Body of pancreas (tissue), 4 donors: ENCODE measurements at places on chromosomes 13 and 19. TPM values are rescaled to one million over a fixed set of nuclear protein-coding genes. Genes with fewer than 3 reads are reported as not detected.

ZNF69 gene
- total RNA-seq = 14.8 TPM

KANK3 gene
- 9.1 TPM for total RNA-seq

CEACAM7 gene
- total RNA-seq = 0.52 TPM

GRCh38 chr13:52405767-52406494, at the start of gene THSD1:
Gene THSD1 (minus strand): TSS chr13:52406172. CDS start chr13:52402600, 3,572 bp downstream.
- no peak within 1 kb of the TSS for H3K27ac ChIP-seq

- H3K4me3 ChIP-seq = no peak overlapping the region
- no peaks in the 10 kb centered on the region for H3K36me3 ChIP-seq
- H3K27me3 ChIP-seq = no peaks in the 10 kb centered on the region
- H3K27ac ChIP-seq = no peak overlapping the region
- no peak for DNase-seq
Observed at GRCh38 chr13:80157261-80157932, 183.5 kb downstream of the SPRY2 start.

GRCh38 chr19:13023656-13024055, 28.4 kb downstream of the NFIX start:
- no peaks in the 10 kb centered on the region for H3K36me3 ChIP-seq
- no peak overlapping the region for H3K27ac ChIP-seq
- H3K4me1 ChIP-seq = peaks cover 64% of the 10 kb centered on the region
- no peak overlapping the region for H3K4me3 ChIP-seq

GRCh38 chr13:110770678-110771077, 57.2 kb downstream of the ING1 start:
- DNase-seq = no peak
- H3K4me3 ChIP-seq = no peak overlapping the region
- H3K36me3 ChIP-seq = no peaks in the 10 kb centered on the region
- no peak overlapping the region for H3K27ac ChIP-seq

GRCh38 chr19:31356587-31357314, 7.5 kb upstream of the TSHZ3 start:
- H3K4me3 ChIP-seq = no peak overlapping the region
- no peaks in the 10 kb centered on the region for H3K36me3 ChIP-seq
- H3K4me1 ChIP-seq = peaks cover 9% of the 10 kb centered on the region
- no peak overlapping the region for H3K27ac ChIP-seq
- DNase-seq = peak; percentile 60
